ENCODE measurements at places on chromosomes 6 and 20.

DNA sequence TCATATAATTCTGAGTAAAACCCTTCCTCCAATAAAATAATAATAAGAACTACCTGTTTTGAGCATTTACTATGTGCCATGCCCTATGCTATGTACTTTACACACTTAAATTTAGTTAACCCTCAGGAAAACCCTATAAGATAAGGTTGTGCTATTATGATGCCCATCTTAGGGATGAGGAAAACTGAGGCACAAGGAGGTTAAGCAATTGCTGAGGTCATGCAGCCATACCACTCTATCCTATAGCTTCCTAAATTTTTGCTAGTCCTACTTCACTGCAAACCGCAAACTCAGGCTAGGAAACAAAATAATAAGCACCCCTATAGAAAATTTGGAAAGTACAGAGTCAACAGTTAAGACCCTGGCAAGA is 38.9 kb upstream of the GFOD1 start:
- DNase-seq = no peak

DNA sequence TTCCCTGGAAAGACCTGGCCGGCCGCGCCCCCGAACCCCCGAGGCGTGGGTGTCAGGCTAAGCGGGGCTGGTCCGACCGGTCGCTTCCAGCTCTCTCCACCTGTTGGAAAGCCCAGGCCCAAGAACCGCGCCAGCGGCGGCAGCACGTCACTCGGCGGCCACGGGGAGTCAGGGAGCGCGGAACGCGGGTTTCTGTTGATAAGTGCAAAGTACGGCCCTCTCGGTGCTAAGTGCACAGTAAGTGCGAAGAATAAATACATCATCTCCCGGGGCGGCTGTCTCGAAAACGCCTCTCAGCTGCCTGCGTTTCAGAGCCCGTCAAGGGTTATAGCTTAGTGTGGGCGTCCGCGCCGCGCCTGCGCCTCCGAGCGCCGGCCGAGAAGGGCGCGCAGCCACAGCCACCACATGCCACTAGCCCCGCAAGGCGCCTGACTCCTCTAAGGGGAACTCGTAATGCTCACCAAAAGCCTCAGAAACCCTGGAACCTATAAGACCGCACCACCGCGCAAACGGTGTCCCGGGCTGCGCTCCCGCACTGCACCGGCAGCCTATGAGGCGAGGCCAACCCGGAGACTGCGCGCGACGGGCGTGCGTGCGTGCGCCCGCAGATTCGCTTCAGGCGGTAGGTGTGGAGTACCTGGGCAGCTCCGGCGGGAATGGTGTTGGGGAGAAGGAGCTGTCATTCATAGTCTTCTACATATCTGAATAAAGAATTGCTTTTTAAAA is 9.2 kb upstream of the TBX18 start:
- DNase-seq = no peak

DNA sequence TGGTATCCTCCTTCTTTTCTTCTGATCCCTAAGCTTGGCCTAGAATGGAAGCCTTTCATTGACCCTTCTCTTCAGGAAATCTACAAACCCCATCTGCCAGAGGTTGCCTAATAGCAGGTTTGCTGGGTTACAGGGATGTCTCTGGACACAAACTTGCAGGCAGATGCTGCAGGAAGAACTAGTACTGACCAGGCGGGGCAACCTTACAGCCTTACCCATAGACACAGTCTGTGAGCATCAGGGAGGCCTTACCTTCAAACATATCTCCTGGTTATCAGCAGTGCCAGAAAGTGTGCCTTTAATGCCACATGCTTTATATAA is 2.6 kb downstream of the SCUBE3 start:
- DNase-seq = no peak

GRCh38 chr6:16285467-16286150 is 47.2 kb downstream of the GMPR start:
- no peak for DNase-seq

- DNase-seq = no peak
These were observed 83.4 kb downstream of the MAP7 start for GRCh38 chr6:136466777-136467176.

- no peak for DNase-seq
These were observed 253.3 kb upstream of the ECI2 start for GRCh38 chr6:4388675-4389074.

GRCh38 chr6:165663377-165663735 is 315 bp upstream of the PDE10A start:
- no peak for DNase-seq

DNA sequence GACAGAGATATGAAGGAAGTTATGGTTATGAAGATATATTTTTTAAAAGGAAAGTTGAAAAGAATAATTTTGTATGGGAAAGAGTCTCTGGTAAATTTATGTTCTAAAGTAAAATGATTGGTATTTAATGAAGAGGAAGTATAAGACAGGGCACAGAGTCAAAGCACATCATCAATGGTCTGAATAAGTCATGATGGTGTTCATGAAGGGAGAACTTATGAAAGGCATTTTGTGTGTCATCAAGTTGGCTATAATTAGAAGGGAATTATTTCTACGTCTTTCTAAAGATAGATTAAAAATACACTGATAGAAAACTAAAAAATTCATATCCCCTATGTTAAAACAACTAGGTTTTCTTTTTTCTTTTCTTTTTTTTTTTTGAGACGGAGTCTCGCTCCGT is 21.4 kb upstream of the SNAI1 start:
- DNase-seq = no peak

Data from kidney capillary endothelial cell (primary cell).